RCC 7860 (cell line): ENCODE measurements at places on chromosomes 12 and 14.

DNA sequence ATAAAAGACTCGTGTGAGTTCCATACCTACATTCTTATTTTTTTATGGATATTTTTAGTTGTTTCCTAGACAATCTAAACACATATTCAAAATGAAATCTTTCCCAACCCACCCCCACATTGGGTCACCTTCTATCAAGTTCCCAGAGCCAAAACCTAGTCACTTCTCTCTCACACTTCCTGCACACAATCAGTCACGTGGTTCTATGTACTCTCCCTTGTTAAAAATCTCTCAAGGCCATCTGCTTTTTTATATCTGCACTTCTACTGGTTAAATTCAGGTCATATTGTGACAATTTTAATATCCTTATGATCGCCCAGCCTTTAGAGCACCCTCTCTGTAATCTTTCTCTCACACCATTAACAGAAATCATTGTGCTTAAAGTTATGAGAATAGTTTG is 175.0 kb upstream of the SYT10 start:
- no peak for DNase-seq

DNA sequence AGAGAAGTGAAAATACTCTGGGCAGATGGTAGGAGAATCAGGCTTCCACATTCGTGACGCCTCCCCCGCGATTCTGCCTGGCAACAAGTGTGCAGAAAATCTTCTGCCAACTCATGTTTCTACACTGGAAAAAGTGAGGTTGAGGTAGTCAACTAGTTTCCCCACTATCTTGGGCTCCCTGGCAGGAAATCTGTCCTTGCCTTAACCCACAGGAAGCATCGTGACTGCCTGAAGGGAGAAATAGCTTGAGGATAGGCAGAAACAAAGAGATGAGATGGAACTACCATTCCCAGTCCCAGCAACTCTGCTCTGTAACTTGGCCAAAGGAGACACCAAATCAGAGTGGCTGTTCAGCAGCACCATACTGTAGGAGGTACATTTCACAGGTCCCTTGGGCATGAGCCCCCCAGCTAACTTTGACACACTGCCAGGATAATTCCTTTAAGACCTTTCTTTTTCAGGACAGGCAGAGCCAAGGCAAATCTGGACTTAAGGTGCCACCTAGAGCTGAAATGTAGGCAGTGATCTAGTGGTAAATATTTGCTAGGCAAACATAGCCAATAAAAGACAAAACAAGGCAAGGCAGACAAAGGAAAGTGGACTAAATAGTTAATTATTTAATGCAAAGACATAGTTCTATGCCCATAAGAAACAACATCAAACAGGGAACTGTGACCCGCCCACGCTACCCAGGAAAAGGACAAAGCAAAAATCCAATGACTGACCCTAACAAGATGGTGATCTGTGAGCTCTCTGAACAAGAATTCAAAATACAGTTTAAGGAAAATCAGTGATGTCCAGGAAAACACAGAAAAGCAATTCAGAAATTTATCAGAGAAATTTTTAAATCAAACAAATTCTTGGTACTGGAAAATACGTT is 205.1 kb downstream of the PTPRO start:
- DNase-seq: no peak

- no peak for DNase-seq
Observed at GRCh38 chr14:59086241-59086882, 102.1 kb upstream of the DAAM1 start.

DNA sequence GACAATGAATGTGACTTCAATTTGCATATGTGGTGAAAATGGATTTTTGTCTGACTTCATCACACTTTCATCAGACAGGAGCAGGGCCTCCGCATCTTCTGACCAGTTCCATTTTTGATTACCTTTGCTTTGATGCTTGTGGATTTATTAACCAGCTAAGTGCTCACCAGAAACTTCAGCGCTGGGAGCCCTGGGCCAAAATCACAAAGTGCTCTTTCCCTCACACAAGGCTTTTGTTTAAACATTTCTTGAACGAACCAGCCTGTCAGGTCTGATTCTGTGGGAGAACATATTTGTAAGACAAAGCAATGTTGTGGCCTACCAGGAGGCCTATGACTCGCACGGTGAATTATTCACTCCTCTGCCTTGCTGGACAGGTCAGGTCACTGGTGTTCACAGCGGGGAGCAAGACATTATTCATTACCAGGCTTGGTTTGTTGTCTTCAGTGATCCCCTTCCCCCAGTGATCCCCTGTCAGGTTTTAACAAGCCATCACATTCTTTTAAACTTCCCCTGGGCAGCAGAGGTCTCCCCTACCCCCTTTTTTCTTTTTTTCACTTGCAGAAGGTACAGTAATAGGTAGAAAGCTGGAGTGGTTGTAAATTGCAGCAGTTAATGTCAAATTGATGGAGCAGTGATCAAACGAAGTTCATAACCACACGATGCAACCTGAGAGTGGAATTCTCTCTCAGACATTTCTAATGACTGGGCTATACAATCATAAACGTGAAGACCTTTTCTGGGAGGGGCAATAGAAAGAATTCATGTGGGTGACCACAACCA is 167.5 kb upstream of the PRICKLE1 start:
- DNase-seq: peak; percentile 99

DNA sequence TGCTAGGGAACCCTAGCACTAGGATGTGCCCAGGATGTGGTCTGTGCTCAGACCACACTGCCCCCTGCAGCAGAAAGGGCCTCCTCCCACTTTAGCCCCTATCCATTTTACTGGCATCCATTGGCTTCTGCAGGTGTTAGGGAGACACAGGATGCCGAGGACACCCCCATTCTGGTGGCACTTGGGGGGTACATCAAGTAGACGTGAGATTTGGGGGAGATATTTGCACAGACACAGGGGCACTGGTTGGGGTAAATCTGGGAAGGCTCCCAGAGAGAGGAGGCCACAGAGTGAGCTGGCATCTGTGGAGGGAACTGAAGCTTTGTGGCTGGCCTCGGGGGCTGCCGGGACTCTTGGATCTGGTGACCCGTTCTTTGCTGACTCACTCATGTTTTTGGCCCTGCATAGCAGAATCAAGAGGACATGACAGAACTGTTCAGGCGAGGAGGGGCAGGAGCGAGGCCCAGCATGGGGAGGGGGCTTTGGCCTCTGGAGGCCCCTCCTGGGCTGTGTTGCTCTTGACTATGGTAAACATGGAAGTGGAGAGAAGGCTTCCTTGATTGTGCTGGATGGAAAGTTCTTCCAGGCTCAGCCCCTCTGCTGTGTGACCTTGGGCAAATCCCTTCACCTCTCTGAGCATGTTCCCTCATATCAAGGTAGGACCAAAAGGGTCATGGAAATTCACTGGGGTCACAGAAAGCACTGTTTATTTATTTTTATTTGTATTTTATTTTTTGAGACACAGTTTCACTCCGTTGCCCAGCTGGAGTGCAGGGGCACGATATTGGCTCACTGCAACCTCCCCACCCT is 1.8 kb downstream of the PLBD2 start:
- DNase-seq: no peak

DNA sequence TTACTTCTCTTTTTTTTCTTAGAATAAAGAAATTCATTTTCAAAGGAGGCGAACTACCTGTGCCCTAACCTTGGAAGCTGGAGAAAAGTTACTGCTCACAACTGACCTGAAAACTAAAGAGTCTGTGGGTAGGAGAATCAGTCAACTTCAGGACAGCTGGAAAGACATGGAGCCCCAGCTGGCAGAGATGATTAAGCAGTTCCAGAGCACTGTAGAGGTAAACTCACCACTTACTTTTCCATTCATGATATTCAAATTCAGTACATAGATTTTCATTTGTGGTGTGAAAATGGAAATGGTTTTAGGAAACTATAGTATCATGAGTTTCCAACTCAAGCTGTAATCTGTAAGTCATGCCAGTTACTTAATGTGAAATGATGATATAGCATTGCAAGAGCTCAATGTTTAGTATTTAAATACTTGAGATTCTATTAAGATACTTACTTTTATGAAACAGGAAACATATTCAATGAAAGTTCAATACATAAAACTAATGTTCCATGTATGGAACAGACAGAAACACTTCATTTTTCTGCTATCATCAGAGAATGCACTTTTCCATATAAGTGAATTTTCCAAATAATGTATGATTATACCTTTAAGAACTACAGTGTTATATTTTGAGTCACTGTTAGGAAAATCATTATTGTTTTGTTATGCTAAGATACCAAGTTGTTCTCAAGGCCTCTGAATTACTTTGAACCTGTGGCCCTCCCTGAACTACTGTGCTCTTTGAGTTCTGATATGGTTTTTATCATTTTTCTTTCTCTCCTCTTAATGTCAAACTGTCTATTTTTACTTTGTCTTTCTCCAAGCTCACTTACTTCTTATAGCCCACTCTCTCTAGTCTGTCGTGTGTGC is 119.0 kb downstream of the ESR2 start:
- DNase-seq: no peak

DNA sequence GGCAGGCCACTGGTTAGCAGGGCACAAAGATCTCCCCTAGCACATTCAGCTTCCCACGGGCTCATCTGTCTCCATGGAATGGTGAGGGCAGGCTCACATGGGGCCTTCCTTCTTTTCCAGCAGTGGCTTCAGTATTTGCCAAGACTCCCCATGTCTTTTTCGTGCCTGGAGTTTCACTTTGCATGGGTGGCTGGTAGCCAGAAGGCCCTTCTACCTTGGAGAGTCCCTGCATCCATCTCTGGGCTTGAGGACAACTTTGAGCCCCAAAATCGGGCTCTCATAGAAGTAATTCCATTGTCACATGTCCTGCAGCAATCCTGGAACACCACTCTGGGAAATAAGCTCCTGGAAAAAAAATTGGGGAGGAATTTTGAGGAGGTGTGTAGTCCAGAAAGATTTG is 42.1 kb downstream of the NFKBIA start:
- DNase-seq: no peak

- DNase-seq: no peak
Observed at GRCh38 chr12:81203671-81204204, 125.9 kb downstream of the ACSS3 start.

- DNase-seq: no peak
Observed at GRCh38 chr12:12908252-12908651, 16.9 kb downstream of the GPRC5A start.

DNA sequence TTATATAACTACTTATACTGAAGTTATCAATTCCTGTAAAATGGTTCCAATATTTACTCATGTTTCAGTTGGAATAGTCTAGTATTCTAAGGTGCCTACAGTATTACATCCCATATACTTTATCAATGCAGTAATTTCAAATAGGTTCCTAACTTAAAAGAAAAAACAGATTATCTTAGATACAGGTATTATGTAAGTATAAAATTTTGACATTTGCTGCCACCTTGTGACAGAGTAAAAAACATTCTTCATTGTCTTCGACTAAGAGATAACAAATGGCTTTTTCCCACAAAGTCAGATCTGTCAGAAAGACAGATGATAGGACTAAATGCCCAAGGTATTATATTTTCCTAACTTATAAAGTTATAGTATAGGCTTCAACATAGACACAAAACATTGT is 78.7 kb downstream of the TXNDC16 start:
- peak; percentile 23 for DNase-seq

DNA sequence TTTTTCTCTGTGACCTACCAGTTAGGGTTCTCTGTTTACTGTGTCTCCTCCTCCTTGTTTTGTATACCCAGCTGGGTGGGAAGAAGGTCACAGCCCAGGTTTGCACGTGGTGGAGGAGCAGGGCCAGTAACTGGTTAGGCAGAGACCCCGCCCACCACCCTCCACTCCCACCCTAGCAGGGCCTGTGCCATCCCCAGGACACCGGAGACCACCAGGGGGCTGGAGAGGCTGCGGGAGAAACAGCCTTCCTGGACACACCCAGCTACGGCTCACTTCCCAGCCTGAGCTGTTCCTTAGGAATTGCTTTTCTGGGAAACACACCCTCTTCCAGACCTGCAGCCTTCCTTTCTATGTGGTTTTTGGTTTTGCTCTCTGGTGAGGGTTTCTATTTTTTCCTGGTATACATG is 21.1 kb downstream of the BDKRB2 start:
- DNase-seq: peak; percentile 6
